ENCODE measurements at places on chromosomes 6 and 20. TPM values are rescaled to one million over a fixed set of nuclear protein-coding genes. Genes with fewer than 3 reads are reported as not detected.

GRCh38 chr6:85749236-85749635 lies 106.5 kb upstream of the SYNCRIP start:
- no peak for DNase-seq

DNA sequence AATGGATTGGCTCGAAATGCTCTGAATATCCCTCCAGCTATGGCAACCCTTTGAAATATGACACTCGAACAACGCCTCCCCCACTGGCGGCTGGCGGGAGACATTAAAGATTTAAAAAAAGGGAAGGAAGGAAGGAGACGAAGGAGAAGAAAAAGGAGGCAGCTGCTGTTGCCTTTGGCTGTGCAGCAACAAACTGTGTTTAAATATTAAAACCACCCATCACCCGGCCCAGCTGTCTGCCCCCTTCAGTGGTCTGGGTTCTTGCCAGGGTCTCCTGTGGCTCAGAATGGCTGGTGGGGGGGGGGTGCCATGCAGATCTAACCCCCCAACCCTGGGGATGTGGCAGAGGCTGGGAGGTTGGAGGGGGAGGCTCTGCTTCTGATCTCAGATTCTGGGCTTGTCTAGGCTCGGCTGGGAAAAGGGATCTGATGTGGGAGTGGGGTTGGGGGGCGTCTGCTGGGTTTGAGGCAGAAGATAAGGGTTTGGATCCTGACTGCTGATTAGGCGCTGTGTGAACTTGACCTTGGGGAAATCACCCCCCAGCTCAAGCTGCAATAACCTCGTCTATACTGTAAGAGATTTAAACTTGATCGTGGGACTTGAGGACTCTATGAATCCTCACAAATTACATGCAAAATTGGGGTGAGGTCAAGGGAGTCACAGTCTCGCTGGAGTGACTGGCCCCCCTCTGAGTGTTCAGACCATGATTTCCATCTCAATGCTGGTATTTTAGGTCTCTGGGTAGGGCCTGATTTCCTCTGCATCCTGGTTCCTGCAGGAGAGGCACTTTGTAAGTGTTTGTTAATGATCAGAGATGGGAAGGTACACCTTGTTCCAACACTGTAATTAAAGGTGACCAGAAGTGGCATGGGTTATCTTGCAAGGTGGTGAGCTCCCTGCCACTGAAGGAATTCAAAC lies 40.3 kb upstream of the BLCAP start:
- no peak for DNase-seq

Gene ATP9A
- 37.0 TPM for total RNA-seq

- DNase-seq, result peak; percentile 56
Measured at GRCh38 chr20:25057234-25058050, 497 bp downstream of the ACSS1 start.
